Amniotic epithelial cell (primary cell): ENCODE measurements at places on chromosomes 7 and 10.
A peak's percentile ranks its signal among the peaks of the same experiment; 100 is the strongest.

DNA sequence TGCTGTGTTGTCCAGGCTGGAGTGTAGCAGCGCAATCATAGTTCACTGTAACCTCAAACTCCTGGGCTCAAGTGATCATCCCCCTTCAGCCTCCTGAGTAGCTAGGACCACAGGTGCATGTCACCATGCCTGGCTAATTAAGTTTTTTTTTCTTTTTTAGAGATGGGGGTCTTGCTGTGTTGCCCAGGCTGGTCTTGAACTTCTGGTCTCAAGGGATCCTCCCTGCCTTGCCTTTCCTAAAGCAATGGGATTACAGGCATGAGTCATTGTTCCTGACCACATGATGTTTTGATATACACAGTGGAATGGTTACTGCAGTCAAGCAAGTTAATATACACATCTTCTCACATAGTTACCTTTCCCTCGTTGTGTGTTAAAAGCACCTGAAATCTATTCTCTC lies 140.3 kb downstream of the GPR85 start:
- DNase-seq = peak; percentile 16

- DNase-seq = no peak
These were observed at the start of gene PPP1R3A for GRCh38 chr7:113918946-113919345. Gene PPP1R3A (minus strand): TSS chr7:113919009. CDS start chr7:113918996, 13 bp downstream.

- DNase-seq = no peak
These were observed 114.0 kb downstream of the RAB18 start for GRCh38 chr10:27618036-27618615.

GRCh38 chr7:34365011-34365410 lies 293.0 kb upstream of the NPSR1 start:
- DNase-seq = no peak

- peak; percentile 92 for DNase-seq
These were observed 54.6 kb downstream of the EEPD1 start for GRCh38 chr7:36207451-36208291.

- DNase-seq = no peak
These were observed 19.1 kb upstream of the TNKS2 start for GRCh38 chr10:91779011-91779605.
